RCC 7860 (cell line): ENCODE measurements at places on chromosomes 5 and 9.
A peak's percentile ranks its signal among the peaks of the same experiment; 100 is the strongest.

DNA sequence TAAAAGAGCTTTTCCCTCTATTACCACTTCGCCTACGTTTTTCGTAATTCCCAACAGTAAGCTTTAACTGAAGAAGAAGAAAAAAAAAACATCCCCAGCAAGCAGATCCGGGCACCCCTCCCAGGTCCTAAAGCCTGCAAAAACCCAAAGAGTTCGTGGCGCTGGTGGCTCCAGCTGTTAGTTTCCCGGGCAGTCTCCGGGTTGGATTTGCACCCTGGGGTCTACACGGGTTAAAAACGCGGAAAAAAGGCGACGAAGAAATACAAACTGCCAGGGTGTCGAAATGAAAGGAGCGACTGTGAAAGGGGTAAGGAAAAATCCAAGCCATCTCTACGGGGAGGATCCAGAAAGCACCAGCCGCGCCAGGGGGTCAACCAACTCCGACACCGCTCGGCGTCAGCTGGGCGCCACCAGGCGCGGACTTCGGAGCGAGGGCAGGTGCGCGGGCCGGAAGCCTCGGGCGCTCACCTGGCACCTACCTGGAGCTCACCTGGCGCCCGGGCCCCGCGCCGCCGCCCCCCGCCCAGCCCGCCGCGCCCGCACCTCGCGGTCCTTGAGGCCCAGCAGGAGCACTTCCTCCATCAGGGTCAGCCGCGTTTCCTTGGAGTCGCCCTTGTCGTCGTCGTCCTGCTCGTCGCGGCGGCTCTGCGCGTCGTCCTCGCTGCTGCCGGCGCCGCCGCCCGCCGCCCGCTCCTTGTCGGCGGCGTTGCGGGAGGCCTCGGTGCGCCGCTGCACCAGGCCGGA lies 680 bp downstream of the GOLPH3 start:
- DNase-seq, result peak; percentile 43

GRCh38 chr9:99285965-99286364 lies 63.9 kb downstream of the SEC61B start:
- DNase-seq, result no peak

GRCh38 chr9:125538092-125538473 lies 168.9 kb downstream of the MAPKAP1 start:
- DNase-seq, result peak; percentile 96

- DNase-seq, result no peak
Measured at GRCh38 chr9:113481176-113481787, 17.8 kb downstream of the RGS3 start.

GRCh38 chr9:26477963-26478362 lies 414.6 kb downstream of the CAAP1 start:
- DNase-seq, result no peak

DNA sequence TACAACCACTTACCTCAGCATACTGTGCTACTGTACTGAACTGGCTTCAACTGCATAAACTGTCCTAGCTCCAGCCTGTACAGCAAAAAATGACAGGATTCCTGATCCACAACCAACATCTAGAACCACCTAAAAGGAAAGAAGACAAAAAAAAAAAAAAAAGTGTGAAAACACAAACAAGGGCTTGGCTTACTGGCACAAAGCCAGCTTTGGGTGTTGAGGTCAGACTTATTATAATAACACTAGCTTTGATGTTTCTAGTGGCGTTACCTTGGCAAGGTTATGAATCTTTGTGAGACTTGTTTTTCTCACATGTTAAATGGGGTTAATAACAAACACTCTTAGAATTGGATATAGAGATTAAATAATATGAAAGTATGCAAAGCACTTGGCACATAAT lies 148.5 kb upstream of the PUM3 start:
- DNase-seq, result no peak

DNA sequence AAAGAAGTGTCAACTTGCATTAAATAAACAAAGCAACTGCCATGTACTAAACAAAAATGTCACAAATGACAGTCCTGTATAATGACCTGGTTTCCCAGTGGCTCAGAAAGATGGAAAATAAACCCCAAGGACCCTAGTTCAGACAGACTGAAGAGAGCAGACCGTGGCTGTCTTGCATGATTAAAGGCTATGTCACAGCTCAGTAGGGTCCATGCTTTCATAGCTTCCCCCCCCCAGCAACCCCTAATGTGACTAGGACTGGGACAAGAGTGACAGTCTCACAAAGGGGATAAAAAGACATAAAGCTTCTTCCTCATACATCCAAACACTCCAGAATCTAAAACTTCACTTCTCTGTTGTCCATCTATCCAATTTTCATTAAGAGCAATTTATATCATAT lies 113.6 kb downstream of the NR6A1 start:
- peak; percentile 42 for DNase-seq

- no peak for DNase-seq
Measured at GRCh38 chr9:15936306-15936921, 383.6 kb downstream of the CCDC171 start.

- DNase-seq, result peak; percentile 20
Measured at GRCh38 chr5:68593211-68593671, 377.7 kb downstream of the PIK3R1 start.

- DNase-seq, result no peak
Measured at GRCh38 chr9:5778805-5779204, 54.1 kb downstream of the ERMP1 start.

- no peak for DNase-seq
Measured at GRCh38 chr5:40672425-40672824, 7.3 kb upstream of the PTGER4 start.

DNA sequence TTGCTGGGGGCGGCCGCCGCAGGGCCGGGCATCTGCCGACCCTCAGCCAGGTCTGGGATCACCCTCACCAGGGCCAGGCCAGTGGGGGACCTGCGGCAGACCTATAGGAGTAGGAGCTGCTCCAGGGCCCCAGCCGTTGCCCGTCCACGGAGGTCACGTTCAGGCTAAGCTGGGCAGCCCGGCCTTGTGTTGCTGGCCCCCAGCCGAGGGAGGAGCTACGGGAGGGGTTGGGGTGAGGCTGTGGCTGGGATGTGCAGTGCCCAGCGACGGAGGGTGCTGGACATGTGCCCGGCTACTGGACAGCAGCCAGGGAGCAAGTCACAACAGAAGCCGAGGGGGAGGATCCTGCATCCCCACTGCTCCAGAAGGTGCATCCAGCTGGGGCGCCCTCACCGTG lies 39.6 kb upstream of the SLC6A19 start:
- DNase-seq, result no peak

DNA sequence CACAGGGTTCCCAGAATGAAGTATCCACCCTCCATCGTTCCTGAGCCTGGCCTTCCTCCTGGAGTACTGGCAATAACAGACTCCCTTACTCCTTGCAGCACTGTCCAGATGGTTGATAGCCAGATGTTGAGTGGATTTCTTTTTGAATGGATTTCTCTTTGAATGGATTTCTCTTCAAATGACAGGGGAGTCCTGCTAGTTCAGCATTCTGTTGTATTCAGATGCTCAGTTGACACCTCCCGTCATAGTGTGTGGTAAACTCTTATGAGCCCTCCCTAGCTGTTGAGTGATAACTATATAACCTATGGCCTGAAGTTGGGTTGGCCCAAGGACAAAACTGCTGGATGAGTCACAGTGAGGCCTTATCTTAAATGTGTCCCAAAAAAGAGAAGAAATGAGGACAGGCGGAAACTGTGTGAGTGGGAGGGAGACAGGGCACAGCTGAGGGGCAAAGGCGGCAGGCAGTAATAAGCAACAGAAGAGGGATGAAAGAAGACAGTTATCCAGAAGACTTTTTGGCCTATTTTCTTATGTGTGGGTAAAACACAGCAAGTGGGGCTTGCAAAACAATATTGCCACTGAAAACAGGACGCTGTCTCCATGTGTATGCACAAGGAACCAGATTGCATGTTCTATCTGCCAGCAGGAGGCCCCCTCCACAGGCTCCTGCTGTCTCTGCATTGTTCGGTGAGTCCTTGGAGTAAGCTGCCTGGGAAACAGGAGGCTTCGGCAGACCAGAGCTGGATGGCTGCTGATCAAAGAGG lies 209.5 kb upstream of the S1PR3 start:
- no peak for DNase-seq

DNA sequence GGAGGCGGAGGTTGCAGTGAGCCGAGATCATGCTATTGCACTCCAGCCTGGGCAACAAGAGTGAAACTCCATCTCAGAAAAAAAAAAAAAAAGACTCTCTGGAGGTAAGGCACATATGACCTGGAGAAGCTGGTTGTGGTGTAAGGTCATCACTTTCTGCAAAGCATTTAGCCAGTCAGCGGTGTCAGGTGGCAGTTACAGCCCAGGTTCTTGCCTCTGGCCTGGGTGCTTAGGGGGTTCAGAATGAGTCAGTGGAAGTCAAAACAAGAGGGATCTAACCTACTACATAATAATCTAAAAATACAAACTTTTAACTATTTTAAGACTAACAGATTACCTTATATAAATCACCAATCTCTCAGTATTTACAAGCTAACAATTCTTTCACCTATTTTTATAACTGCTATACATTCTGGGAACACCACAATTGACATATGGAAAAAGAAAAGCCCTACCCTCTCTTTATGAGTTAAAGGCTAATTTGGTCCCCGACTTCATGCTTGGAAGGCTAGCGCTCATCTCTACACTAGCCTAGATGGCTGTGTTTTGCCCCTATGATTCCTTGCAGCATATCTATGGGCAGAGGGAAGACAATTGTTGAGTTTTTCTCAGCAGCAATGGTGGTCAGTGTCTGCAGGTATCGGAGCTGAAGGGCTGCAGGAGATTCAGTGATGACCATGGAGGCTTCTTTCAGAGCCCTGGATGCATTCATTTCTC lies 29.2 kb downstream of the STOM start:
- DNase-seq, result no peak

DNA sequence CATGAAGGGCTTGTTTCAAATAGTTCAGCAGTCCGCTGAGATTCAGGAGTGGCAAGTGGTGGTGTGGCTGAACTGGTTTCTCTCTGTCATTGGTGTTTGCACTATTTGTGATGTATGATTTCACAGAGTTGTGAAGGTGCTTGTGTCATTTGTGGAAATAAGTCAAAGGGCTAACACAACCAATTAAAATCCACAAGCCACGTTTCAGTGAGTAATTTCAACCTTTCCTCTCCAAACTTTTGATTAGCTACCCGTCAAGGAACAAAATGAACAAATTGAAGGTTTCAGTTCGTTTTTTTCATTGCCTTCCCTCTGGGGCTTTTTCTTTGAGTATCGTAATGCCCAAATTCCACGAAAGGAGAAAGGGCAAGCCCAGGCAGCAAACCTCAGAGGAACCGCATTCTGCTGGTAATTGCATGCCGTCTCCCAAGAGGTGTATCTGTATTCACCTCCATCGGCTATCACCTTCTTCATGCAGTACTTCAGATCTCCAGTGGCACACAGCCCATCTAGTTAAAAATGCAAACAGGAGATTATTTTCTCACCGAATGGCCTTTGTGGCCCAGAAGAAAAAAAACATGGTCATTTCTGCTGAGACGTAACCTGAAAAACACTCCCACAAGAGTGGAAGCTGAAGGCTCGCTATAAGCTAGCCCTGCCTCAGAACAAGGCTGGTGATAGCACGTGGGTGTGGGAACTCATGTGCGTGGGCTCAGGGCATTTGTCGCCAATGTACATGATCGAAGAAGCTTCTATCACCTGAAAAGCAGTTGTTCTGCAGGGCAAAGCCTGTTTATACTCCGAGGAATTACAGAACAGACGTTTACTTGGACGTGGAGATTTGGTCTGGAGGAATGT lies 197.1 kb downstream of the NR3C1 start:
- DNase-seq, result no peak

GRCh38 chr5:38403406-38403805 lies 145.0 kb downstream of the EGFLAM start:
- DNase-seq, result no peak

DNA sequence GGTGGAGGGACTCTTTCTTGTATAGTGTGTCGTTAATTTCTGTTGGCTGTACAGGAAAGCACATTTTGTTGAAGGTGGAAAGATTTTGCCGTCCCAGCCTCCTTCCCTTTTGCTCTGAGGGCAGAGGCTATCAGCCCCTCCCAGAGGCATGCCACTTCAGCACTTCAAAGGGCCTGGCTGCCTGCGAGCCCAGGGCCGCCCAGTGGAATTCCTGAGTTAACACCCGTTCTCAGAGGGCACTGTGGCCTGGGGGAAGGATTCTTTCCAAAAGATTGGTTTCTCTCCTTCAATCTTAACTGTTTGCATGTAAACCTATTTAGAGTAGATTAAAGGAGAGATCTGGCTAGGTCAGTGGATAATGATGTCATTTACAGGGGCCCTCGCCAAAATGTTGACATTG lies 238.6 kb downstream of the FANCC start:
- no peak for DNase-seq

DNA sequence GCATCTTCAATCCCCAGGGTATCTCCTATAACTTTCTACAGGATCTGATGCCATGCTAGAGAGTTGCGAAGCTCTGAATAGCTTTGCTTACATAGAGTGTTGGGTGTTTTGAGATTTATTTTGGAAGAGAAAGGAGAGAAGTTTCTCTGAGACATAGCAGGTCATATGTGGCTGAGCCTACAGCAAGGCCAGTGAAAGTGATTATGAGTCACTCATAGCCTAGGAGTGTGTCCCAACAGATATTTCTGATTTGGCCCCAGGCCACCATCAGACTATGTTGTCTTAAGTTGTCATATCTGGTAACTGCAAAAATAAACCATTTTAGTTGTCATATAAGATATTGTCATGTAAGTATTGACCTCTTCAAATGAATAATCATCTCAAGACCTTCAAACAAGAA lies 132.0 kb upstream of the RAI14 start:
- DNase-seq, result peak; percentile 63

DNA sequence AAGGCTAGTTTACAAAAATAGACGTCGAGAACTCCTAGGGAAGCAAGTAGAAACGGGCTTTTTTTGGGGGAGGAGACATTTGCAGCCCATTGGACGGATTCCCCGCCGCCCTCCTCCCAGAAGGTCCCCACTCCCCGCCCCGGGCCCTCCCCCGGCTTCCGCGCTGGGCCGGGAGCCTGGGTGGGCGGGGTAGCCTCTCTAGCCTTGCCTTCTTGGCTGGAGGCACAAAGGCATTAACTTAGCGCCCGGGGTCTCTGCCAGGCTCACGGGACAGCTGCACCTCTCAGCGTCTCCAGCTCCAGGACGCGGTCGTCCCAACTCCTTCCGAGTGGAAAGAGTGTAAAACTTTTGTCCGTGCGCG lies at the start of gene DMRTA1:
DMRTA1 (plus strand) TSS at position 236 of the 361 bp plus-strand sequence. CDS start 242 bp downstream, outside the sequence.
- peak; percentile 48 for DNase-seq

DNA sequence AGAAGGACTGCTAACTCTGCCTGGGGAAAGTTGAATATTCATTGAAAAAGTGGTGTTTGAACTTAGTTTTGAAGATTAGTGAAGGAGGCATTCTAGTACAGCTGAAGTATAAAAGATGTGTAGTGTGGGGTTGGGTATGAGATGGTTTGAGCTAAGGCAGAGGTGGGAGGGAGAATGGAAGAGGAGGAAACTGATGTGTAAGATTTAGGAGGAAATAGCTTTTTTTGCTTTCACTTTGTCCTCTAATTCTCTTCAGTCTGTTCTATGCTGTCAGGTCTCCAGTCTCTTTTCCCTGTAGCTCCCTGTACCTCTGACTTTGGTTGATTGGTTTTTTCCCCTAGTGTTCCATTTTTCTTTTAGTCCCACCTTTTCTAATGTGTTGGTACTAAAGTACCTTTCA lies 9.0 kb downstream of the CREBRF start:
- no peak for DNase-seq

- no peak for DNase-seq
Measured at GRCh38 chr9:126915846-126916543, 1.4 kb downstream of the RALGPS1 start.
